Jurkat, Clone E6-1 (cell line): ENCODE measurements at places on chromosomes 7 and 10.

DNA sequence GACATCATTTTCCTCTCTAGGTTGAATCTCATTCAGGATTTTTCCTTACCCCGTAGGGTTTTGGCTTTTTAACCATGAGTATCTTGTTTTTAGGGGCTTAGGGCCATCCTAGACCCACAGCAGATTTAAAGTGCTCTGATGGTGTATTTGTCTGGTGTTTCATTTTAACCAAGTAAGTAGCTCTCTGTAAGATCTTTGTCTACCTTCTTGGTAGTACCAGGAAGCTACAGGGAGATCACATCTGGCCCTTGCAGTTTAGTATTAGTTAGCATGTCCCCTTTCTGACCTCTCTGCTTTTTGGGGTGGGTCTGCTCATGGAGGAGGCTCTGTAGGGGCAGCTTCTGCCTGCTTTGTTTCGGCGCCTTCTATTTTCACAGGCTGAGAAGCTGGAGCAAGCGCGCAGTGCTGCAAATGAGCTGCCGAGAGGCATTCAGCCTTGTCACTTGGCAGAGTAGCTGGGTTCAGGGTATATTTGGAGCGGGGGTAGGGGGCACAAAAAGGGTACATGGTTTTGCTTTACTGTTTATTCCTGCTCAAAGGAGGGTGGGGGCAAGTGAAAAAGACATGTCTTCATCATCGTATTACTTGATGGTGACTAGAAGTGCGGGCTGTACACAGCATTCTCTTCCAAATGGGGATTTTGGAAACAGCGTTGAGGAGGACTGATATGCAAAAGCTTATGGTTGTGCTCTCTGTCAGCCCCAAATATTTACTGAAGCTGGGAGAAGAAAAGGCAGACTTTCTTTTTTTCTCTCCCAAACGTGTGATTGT, 146.3 kb downstream of the CELF2 start:
- DNase-seq = no peak

GRCh38 chr10:43765516-43765915, 116.8 kb upstream of the ZNF32 start:
- no peak for DNase-seq

DNA sequence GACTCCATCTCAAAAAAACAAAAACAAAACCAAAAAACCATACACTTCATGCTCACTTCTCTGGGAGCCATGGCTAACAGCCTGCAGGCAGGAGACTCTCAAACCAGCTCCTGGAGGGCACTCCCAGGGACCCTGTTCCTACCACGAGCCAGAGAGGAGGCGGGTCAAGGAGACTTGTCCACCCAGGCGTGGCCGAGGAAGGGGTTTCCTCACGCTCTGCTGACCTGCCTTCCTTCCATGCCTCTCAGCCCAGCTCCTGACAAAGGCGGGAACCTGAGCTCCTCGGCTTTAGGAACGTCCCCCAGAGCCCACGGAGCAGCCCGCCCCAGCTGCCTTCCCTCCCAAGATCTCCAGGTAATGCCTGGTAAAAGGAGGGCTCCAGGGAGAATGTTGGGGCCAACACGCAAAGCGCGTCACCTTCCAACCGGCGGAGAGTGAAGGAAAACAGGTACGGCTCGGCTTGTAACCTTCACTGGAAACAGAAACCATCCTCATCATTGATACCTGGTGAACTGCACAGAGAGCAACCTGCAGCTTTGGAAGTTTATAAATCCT, 9.5 kb downstream of the GPR146 start:
- DNase-seq = no peak

GRCh38 chr7:28815369-28815927, 142.7 kb downstream of the TRIL start:
- no peak for DNase-seq

DNA sequence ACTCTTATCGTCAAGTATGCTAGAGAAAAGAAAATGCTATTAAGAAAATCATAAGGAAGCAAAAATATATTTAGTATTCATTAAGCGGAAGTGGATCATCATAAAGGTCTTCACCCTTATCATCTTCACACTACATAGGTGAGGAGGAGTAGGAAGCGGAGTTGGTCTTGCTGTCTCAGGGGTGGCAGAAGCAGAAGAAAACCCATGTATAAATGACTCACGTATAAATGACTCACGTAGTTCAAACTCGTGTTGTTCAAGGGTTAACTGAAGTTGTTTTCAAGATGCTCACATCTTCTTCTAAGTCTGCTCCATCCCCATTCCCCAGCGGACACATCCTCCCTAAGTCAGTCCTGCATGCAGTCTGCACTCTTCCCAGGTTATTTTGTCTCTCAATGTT, 72.4 kb downstream of the SFMBT2 start:
- no peak for DNase-seq

DNA sequence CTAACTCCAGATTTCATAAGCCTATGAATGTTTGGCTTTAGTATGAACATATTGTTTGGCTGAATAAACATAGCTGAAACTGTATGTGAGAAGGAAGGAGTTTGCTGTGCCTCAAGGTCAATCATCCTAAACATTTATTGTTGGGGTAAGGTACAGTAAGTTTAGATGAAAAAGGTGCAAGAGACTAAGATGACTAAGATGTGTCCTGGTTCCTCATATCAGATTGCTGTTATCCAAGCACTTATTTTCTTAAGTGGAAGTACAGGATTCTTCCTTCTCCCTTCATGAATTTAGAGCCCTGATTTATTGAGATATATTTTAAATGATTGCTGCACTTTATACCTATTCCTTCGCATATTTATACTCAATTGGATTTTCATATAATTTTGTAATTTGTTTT, 12.2 kb downstream of the MDFIC start:
- no peak for DNase-seq

- no peak for DNase-seq
Observed at GRCh38 chr7:24894429-24895221, 85.4 kb downstream of the OSBPL3 start.

- DNase-seq = no peak
Observed at GRCh38 chr10:33295851-33296250, 38.6 kb downstream of the NRP1 start.
